ENCODE measurements at places on chromosomes 5 and 9.
A peak's percentile ranks its signal among the peaks of the same experiment; 100 is the strongest.

- DNase-seq: no peak
These were observed 14.4 kb upstream of the SLC46A2 start for GRCh38 chr9:112905084-112905483.

DNA sequence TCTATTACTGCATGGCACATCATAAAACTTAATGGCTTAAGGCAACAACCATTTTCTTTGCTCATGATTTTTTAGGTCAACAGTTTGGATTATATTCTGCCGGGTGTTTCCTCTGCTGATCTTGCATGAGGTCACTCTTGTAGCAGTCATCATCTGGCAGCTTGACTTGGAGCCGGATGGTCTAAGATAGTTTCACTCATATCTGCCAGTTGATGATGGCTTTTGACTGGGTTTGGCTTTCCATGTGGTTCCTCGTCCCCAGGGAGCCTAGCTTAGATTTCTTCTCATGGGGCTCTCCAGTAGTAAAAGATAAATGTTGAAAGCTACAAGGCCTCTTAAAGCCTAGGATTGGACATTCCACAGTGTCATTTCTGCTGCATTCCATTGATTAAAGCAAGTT is 27.4 kb downstream of the LNPEP start:
- no peak for DNase-seq

DNA sequence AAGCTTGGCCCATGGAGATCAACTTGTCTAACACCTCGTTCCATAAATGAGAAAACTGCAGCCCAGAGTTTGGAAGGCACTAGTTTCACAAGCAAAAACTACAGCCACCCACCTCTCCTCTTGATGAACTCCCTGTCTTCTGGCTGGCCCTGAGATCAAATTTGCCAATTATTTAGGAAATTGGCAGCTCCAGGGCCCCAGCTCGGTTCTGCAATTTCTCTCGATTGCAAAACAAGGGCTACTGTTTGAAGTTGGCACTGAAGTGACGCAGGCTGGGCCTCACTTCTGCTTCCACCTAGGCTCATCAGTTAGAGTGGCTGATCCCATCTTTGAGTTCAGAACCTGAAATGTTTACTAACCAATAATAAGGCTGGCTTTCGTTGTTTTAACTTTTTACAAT is 3.7 kb upstream of the GPX3 start:
- no peak for DNase-seq

DNA sequence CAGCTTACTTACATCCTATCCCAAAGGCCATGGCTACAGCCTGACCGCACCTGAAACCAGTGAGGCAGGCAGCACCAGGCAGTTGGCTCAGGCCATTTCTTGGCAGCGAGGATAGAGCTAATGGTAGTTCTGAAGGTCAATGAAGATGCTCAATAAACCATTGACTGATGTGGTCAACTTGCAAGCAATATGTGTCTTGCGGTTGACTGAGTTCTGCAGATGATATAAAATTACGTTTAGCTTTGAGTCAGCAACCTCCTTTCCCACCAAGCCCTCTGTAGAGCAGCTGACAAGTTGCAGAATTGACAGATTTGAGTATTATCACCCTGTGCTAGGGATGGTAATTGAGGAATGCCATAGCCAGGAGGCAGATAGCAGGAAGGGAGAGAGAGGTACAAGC is 189.0 kb upstream of the PUM3 start:
- no peak for DNase-seq

GRCh38 chr9:17782430-17783149 is 203.7 kb downstream of the SH3GL2 start:
- no peak for DNase-seq

- no peak for DNase-seq
These were observed 76.2 kb downstream of the TSPAN17 start for GRCh38 chr5:176723440-176723839.

DNA sequence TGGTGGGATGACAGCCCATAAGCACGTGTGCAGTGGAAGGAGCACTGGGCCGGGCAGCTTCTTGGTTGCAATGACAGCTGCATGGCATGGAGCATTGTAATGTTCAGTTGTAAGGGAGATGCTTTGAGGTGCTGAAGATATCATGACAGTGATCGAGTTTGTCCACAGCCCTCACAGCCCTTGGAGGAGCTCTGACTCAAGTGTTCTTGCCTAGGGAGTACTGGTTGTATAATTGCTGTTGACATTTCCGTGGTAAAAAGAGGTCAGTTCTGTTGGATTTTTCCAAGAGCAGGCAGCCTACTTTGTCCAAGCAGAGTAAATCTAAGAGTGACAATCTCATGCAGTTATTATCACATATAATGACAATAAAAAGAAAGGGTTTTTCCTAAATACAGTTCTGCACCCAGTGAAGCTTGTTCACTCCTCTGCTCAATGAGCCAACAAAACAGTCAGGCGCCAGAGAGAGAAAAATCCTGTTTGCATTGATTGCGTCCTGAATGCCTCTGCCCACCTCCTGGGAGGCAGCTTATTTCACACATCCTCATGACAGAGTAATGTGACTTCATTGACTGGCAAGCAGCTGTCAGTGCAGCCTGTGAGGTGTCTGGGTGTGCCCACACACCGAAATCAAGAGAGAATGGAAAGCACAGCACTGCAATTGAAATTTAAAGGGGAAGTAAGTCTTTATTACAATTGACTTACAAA is 248.0 kb downstream of the NTRK2 start:
- no peak for DNase-seq

DNA sequence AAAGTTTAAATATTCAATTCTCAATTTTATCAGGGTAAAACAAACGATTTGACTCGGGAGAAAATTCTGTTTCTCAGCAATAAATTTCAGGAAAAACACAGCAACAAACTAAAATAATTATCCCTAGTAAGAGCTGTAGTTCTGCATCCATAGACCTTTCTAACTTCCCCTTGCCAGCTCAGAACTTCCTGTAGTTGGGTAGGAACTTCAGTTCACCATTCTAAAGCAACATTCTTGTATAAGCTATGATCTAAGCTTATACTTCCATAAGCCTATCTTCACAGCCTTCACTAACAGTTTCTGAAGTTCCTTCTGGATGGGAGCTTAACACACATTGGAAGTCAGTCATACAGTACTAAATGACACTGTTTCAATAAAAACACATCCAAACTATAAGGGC is 96.6 kb downstream of the UBAP2 start:
- DNase-seq: no peak

DNA sequence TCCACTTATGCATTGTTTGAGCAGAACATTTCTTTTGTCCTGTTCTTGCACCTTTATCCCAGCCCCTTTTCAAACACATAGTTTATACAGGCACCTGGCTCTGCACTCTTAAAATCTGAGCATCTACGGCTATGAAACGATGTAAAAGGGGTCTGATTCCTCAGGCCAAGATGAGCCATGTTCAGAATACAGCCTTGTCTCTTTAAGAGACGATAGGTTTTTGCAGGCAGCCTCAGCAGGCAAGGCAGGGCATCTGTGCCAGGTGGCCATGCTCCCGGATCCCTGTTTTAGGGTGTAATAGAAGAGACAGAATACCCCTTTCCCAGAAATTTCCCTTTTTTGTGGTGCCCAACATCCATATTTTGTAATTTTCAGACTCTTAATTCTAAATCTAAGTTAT is 89.1 kb upstream of the NFIB start:
- no peak for DNase-seq

DNA sequence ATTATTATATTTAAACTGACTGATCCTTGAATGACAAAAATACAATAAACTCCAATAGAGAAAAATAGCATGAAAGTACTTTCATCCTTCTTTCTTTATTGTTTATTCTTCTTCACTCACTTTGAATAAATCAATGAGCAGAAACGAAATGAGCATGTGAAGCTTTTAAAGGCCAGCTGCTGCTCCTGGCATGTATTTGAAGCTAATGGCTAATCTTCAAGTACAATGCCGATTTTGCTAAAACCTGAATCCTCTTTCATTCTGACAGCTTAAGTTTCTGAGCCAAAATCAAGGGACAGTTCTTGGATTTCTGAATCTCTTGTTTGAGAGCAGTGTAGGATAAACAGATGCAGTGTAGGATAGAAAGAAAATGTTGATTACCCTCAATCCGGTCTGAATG is 237.3 kb downstream of the CDH10 start:
- no peak for DNase-seq

- peak; percentile 63 for DNase-seq
These were observed 77.4 kb upstream of the DMRT1 start for GRCh38 chr9:764105-764524.

DNA sequence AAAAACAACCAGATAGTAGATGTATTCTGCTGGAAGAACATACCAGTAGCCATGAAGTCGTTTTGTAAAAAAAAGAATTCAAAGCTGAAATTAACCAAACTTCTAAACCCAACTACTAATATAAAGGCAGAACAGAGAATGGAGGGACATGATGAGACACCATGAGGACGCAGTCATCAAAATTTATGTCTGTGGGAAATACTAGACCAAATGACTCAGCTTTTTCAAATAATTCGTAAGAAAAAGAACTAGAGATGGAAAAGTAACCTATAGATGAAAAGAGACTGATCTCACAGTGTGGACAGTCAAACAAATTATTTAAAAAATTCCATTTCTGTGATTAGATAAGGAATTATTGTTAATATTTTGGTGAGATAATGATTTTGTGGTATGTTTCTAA is 10.3 kb downstream of the TTC23L start:
- no peak for DNase-seq

All from NCI-H526 (cell line).